ENCODE measurements at places on chromosomes 6 and 20. TPM values are rescaled to one million over a fixed set of nuclear protein-coding genes. Genes with fewer than 3 reads are reported as not detected.

DNA sequence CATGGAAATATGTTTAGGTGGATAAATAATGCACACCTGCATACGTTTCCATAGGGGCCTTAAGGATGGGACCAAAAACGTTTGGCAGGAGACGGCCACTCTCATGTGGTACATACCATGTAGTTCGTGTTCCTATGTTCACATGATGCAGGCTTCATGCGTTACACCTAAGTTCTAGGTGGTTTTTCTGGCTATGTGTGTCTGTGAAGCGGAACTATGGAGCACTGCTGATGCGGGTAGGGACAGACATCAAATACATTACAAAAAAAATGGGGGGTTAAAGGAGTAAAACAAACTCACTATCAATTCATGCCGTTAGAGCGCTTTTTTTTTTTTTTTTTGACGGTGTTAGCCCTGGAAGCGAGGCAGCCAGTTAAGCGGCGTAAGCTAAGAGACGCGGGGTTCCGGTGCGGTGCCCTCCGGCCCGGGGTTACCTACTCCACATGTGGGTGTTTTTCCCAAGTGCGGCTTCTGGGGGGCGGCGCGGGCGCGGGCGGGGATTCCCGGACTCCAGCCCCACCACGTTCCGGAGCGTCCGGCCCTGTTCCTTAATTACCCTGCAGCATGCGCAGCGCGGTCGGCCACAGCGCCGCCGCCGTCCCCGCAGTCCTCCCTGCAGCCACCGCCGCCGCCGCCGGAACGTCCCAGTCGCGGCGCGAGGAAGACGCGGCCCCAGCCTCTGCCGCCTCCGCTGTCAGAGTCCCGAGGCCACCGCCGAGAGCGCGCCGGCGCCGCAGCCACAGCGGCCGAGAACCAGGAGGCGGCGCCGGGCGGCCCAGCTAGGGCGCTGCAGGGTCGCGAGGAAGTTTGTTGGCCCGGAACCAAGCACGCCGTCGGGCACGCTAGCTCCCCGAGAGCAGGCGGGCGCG, 648 bp downstream of the COL19A1 start:
- DNase-seq = peak; percentile 78

- peak; percentile 12 for DNase-seq
Measured at GRCh38 chr20:62766071-62766450, 30.2 kb upstream of the MRGBP start.

- no peak for DNase-seq
Measured at GRCh38 chr20:9218531-9218961, 149.7 kb downstream of the PLCB4 start.

DNA sequence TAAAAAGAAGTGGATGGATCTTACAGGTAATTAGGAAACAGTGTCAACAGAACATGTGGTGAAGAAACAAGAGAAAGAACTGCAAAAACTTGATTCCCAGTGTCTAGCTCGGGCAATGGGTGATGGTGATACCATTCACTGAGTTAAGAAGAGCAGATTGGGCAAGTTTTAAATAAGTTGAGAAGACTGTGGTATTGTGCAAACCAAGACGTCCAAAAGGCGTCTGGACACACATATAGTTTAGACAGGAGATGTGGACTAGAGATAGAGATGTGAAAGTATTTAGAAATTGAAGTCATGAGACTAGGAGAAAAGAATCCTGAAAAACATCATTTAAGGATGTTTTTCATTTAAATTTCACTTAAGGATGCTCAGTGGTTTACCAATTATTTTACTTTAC, 53.9 kb downstream of the CDK19 start:
- no peak for DNase-seq

DNA sequence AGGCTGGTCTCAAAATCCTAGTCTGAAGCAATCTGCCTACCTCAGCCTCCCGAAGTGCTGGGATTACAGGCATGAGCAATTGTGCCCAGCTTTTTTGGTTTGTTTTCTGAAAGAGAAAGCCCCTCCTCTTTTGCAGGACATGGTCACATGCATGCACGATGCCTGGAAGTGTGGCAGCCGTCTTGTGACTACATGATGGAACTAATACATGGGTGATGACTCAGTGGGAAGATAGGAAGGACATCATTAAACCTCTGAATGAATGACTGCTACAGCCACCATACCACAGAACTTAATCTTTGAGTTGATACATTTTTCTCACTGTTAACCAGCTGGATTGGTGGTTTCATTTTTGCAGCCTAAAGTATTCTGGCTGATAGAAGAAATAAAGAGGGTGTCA, 13.4 kb upstream of the CTNNBL1 start:
- no peak for DNase-seq

GRCh38 chr6:168082860-168083513, 4.0 kb upstream of the FRMD1 start:
- DNase-seq = no peak

DNA sequence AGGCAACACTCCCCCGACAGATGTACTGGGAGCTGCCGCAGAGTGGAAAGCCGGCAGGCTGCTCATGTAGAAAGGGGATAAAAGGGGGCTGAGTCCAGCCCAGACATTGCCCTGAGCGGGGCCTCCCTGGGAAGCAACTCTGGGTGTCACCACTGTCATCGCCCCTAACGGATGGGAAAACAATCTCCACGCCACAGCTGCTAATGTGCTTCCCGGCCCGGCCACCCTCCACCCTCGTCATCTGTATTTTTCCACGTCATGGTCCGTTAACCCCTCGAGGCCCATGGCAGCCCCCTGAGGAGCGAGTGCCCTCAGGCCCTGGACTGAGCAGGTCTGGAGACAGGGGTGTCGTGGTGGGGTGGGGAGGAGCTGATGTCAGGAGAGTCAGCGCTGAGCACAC, 227.4 kb downstream of the DLL1 start:
- DNase-seq = no peak

DNA sequence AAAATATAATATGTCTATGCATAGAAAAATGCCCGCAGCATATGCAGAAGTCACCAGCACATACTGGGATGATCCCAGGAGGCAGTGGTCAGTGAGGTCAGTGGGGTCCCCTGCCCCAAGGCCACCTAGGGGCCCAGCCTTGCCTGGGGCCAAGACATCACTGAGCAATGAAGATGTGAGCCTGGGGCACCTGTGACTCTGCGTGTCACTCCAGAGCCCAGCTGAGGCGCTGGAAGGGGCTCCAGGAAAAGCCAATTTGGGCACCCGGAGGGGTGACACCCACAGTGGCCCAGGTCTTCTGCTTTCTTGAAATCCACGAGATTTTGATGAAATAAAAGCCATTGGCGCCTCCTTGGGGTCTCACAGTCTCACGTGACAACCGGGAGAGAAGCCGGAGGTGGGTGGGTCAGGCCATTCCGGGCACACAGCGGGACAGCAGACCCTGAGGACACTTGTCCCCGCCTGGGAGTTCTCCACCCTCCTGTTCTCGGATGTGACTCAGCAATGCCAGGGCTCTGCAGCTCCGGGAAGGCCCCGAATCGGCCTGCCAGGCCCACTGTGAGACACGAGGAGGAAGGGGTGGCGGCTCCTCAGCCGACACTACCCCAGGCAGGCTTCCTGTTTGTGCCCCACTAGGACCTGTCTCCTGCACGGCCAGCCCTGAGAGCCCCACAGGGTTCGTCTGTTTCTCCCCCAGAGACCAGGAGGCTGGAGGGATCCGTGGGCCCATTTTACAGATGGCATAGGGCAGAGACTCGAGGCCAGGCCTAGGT, 24.4 kb upstream of the SLCO4A1 start:
- peak; percentile 87 for DNase-seq

GRCh38 chr6:71979911-71980310, 93.6 kb downstream of the RIMS1 start:
- DNase-seq = no peak

GRCh38 chr6:96947055-96947454, 22.5 kb downstream of the KLHL32 start:
- DNase-seq = no peak

DNA sequence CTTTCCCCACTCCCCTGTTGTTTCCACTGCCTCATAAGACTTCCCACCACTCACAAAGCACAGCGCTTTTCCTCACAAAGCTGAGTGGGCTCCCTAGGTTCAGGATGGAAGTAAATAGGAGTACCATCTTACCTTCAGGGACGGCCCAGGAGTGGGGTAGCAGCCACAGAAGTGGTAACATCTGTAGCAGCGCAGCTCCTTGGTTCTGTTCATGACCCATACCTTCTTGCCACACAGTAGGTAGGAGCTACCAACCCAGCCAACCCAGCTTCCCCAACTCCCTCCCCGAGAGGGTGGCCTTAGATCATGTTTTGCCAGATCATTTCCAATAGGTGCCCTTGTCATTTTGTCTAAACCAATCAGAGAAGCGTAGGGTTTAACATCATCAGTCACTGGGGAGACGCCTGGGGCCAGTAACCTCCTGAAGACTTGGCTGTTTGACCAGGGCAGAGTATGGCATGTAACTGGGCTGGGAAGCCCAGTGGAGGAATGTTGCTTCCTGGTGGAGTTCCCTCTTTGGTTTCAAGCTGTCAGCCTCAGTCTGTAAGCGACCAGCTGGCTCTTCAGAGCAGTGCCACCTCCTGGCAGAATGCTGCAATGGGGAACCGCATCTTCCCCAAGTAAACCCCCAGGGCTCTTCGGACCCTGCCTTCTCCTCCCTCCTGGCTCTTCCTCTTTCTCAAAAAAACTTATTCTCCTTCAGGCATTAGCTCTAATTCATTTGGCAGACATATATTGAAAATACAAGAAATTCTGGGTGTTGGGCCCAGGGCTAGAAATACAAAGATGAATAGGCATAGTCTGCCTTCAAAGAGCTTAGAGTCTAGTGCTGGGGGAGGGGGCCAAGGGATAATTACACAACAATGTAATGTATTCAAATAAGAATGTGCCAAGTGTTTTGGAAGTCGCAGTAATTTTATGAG, at the start of gene HLA-DMA:
Gene HLA-DMA (minus strand): TSS at position 281 of the 923 bp plus-strand sequence. CDS start 61 bp downstream, at position 220.
- DNase-seq = peak; percentile 86

- DNase-seq = no peak
Measured at GRCh38 chr20:53716395-53716794, 122.8 kb upstream of the ZNF217 start.

DNA sequence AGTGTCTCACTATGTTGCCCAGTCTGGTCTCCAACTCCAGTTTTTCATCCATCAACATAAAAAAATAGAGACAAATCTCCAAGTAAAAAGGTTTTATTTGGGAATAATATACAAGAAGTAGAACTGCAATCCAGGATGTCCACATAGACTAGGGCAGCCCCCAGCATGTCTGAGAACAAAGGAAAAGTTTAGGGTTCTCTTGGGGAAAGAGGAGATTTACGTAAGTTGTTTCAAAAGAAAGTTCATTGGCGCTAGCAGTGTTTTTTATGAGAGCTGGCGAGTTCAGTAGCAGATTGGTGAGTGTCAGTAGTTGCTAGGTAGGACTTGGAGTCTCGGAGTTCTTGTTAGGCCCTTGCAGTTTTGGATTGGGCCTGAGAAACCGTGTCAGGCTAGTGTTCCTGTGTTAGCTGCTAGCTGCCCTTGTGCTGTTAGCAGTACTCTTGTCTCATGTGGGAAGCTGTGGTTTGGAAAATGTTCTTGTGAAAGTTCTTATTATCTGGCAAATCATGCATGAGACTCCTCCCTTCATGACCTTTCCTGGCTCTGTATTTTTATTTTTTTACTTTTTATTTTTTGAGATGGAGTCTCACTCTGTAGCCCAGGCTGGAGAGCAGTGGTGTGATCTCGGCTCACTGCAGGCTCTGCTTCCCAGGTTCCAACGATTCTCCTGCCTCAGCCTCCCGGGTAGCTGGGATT, 24.7 kb downstream of the TTLL9 start:
- DNase-seq = no peak

DNA sequence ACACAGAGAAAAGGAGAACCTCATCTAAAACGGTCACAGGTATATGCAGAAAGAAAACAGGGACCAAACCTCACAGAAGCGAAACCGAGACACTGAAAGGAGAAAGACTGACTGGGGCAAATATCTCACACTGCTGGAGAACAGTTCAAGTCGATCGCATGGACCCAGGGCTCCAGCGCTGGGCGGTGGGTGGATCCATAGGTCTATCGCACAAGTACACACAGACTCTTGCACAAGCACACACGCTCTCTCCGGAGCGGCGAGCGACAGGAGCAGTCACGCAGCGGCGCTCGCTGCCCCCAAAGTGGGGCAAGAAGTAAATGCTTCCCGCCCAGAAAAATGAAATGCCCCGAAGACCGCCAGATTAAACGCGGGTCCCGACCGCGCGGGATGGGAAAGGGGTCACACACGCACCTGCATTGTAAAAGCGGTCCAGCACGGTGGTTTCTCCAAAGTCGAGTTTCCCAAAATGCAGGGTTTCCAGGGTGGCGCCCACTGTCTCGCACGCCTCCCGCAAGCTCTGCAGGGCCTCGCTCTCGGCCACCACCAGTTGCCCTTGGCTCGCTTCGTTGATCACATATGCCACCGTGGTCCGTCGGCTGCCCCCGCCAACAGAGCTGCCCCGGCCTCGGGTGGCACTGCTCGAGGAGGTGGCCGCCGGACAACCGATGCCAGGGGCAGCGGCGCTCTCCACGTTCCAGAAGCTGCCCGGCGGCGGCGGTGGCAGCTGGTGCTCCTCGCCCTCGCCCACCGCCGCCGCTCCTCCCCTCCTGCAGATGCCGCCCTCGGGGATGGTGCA, 782 bp downstream of the MAP3K5 start:
- peak; percentile 83 for DNase-seq

- DNase-seq = no peak
Measured at GRCh38 chr6:135853986-135854385, 2.5 kb downstream of the PDE7B start.

- no peak for DNase-seq
Measured at GRCh38 chr6:121951918-121952379, 447.5 kb upstream of the HSF2 start.

- DNase-seq = no peak
Measured at GRCh38 chr6:52969359-52969758, 25.7 kb downstream of the GSTA4 start.

DNA sequence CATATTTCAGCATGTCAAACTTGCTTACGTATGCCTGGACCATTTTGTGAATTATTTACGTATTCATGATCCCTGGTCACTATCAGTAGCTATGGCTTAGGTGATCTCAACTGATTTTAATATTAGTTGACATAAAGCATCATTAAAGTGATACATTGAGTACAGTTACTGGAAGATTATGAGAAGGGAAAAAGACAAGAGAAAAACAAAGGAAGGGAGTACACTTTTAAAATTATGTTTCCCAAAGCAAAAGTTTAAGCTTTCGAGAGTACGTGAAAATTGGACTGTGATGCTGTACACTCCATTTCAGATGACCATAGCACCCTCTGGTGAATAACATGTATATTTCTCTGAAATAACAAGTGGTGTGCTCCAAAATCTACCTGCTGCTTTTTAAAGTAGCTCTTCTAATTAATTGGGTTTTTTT, 215.0 kb upstream of the HSF2 start:
- no peak for DNase-seq

The CST5 gene
- not detected for total RNA-seq

The LY6G5C gene
- 1.3 TPM for total RNA-seq

The XPO5 gene
- total RNA-seq = 12.9 TPM

The CST2 gene
- not detected for total RNA-seq

The POU3F2 gene
- total RNA-seq = not detected

The CNR1 gene
- 0.11 TPM for total RNA-seq
